Natural killer cell (primary cell): ENCODE measurements at places on chromosomes 5 and 9. TPM values are rescaled to one million over a fixed set of nuclear protein-coding genes. Genes with fewer than 3 reads are reported as not detected.
A peak's percentile ranks its signal among the peaks of the same experiment; 100 is the strongest.

- DNase-seq: no peak
These were observed 4.8 kb downstream of the HSDL2 start for GRCh38 chr9:112384690-112385089.

GRCh38 chr5:27472871-27473270 lies 434.5 kb upstream of the CDH9 start:
- DNase-seq: no peak

Gene CLIC3
- 286 TPM for total RNA-seq

Gene CDKN2B
- total RNA-seq: 0.30 TPM

DNA sequence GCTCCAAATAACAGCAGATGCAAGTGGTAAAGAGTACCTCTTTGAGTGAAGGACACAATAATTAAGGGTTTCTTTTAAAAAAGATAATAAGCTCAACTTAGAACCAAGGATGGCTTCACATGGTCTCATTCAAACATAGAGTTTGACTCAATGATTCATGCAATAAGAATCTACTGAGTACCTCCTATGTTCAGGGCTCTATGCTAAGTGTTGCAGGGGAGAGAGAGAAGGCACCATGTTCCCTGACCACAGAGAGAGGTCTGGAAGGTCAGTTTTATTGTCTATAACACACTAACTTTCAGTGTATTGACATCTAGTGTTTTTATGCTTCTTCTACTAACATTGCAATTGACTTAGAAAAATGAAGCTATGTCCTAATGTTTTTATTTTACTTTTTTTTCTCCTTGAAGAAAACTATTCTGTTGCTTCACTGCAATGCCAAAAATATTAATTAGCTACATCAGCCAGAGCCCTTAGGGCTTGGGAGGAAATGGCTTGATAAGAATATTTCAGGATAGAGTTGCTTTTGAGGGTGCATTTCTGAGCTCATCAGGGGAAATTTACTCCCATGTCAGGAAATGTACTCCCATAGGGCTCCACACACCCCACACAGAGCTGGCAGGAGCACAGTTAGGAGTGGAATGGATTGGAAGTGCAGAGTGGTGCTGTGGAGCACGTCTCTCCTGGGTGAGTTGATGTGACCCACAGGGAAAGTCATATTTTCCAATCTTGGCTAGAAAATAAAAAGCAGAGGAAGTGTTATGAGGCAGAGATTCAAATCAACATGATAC lies 106.6 kb downstream of the PDE8B start:
- no peak for DNase-seq

GRCh38 chr9:22693156-22693555 lies 246.5 kb downstream of the DMRTA1 start:
- DNase-seq: no peak

DNA sequence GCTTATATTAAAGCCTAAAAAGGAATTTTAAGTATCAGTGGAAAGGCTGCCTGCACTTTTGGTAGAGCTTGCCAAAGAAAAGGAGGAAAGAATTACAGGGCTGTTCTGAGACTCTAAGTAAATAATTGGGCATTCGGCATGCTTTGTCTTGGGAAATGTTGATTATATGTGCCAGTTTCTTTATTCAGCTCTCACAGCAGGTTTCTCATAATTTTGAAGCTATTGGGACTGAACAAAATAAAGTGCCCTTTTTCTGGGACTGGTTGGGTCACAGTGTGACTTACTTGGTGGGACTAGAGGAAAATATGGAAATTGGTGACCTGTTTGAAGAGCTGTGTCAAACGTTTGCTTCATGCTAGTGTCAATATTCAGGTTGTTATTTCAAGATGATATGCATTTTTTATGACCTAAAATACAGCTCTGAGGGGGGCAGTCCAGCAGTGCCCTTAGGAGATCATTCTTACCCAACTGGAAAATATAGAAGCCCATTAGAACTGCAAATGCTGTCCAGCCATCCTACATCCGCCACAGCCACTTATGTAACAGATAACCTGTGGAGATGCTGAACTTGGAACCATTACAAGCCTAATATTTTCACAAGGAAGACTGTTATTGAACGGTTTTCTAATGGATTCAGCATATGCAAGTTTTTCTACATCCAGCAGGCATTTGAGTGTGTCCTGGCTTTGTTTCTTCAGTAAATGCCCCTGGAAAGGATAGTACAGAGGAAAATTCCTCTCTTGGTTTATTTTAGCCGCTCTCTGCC lies 122.4 kb downstream of the SNCAIP start:
- DNase-seq: no peak

Gene MYORG
- total RNA-seq: 0.93 TPM

Gene INSL4
- total RNA-seq: not detected

DNA sequence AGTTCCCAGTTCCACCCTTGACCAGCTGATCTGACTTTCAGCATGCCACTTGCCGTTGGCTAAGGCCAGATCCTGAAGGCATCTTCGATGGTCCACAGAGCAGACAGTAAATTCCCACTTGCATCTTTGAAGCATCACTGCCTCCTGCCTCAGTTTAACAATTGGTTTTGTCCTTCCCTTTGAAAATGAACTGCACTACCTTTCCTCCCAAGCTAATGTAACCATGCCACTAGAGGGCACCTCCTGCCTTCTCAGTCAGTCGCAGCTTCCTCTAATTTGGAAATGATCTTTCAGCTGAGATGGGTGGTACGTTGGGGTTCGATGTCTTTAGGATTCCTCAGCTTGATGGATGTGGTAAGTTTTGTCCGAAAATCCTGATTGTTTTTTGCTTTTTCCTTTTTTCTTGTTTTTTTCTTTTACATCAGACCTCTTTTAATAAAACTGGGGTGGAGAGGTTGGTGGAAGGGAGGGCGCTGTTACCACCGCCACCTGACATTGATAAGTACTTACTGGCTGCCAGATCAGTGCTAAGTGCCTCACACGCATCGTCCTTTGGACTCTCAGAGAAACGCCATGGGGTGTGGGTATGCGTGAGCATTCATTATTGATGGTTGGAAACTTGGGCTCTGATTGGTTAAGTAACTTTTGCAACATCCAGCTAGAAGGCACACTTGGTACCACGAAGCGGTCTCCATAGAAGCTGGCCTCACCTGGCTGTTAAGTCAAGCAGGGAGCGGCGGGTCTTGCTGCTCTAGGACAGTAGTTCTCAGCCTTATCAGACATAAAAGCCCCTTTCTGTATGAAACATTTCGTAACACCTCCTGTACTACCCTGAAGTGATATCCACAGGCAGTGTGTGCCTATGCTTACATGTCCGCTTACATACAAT lies 16.9 kb downstream of the PTTG1 start:
- DNase-seq: peak; percentile 37

- no peak for DNase-seq
These were observed 77.6 kb upstream of the ASTN2 start for GRCh38 chr9:117492476-117492875.

DNA sequence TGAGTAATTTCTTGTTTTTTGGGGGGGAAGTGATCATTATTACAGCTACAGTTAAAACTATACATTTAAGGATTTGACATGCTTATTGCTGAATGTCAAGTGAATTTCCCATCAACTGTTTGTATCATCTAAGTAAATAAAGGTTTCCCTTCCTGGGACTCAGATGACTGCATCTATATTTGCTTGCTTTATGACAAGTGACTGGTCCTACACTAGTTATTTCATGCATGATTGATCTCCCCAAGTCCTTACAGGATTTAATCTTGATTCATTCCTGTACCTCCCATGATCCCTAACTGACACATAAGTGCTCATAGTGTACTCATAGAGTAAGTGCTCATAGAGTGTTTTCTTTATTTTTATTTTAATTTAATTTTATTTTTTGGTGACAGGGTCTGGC lies 2.8 kb downstream of the TXNDC8 start:
- no peak for DNase-seq

DNA sequence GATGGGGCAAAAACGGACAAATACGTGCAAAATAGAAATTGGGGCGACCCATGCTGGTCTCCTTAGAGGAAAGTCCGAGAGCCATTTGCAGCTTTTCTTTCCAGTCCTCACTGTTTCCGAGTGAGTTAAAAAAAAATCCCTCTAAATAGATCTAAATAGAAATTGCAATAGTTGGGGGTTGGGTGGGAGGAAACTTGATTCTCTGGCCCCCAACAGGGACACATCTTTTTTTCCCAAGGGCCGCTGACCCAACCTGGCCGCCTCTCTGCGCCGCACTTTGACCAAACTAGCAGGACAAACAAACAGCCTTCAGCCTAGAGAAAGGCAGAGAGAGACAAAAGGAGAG lies 2.8 kb upstream of the NKX2-5 start:
- DNase-seq: no peak

Gene HK3
- total RNA-seq: 6.6 TPM

GRCh38 chr5:116524966-116525365 lies 49.7 kb downstream of the SEMA6A start:
- DNase-seq: no peak
